ENCODE measurements at places on chromosomes 13 and 19. TPM values are rescaled to one million over a fixed set of nuclear protein-coding genes. Genes with fewer than 3 reads are reported as not detected.

Gene FSD1
- 1.1 TPM for polyA plus RNA-seq

Gene FGF9
- 8.5 TPM for polyA plus RNA-seq

Gene AMER2
- polyA plus RNA-seq, result not detected

Gene KIR3DL2
- polyA plus RNA-seq, result not detected

Gene SLC10A2
- polyA plus RNA-seq, result 4.5 TPM

Gene WDR87
- polyA plus RNA-seq, result not detected

- DNase-seq, result no peak
Measured at GRCh38 chr19:3531716-3532115, 7.3 kb upstream of the TEKTIP1 start.

DNA sequence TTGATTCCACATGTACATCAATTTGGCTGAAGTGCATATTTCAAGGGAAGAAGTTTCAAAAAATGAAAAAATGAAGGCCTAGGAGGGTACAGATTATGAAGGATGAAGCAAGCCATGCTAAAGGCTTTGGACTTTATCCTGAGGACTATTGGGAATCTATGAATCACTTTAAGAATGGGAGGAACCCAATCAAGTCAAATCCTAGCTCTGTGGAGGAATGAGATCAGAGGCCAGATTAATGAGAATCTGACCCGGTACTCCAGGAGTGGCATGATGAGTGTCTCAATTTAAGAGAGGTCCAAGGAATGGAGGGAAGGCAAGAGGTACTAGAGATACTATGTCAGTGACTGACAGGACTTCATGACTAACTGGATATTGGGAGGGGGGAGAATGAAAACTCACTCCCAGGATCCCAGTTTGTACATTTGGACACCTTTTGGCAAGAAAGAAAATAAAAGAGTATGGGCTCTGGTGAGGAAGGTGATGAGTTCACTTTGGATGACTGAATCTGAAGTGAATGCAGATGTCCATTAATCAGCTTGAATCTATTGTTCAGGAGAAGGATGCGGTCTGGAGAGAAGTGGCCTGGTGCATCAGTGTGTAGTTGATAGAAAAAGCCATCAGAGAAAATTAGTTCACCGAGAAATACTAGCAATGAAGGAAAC lies 349.0 kb downstream of the EFNB2 start:
- DNase-seq, result no peak

DNA sequence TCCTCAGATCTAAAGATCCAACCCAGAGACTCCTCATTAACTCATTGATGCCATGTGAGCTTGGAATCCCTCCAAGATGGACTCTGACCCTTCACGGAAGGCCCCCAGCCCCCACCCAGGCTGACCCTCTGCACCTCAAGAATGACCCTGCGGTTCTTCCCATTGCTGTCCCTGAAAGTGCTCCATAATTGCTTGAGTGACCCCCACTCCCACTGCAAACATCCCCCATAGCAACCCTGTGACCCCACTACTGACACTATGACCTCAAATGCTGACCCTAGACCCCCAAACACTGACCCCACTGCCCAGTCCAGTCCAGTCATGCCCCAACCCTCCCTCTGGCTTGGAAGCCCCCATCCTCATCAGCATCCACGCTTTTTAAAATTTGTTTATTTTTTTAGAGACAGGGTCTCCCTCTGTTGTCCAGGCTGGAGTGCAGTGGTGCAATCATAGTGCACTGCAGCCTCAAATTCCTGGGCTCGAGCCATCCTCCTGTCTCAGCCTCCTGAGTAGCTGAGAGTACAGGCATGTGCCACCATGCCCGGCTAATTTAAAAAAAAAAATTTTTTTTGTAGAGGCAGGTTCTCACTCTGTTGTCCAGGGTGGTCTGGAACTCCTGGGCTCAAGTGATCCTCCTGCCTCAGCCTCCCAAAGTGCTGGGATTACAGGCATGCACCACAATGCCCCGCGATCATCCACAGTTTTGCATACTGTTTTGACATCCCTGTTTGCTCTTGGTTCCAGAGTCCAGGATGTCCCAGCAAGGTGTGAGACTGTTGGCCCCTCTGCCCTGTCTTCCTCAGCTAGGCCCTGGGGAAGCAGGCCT lies 855 bp downstream of the LYL1 start:
- no peak for DNase-seq

GRCh38 chr13:45472171-45472705 lies 7.5 kb downstream of the COG3 start:
- DNase-seq, result no peak

DNA sequence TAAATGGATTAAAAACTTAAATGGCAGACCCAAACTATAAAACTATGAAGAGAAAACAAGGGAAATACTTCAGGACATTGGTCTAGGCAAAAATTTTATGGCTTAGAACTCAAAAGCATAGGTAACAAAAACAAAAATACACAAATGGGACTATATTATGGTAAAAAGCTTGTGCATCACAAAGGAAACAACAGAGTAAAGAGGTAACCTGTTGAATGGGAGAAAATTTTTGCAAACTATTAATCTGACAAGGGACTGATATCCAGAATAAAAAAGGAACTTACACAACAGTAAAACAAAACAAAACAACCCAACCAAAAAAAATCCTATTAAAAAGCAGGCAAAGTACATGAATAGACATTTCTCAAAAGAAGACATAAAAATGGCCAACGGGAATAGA lies 9.3 kb upstream of the ZNF546 start:
- DNase-seq, result no peak

DNA sequence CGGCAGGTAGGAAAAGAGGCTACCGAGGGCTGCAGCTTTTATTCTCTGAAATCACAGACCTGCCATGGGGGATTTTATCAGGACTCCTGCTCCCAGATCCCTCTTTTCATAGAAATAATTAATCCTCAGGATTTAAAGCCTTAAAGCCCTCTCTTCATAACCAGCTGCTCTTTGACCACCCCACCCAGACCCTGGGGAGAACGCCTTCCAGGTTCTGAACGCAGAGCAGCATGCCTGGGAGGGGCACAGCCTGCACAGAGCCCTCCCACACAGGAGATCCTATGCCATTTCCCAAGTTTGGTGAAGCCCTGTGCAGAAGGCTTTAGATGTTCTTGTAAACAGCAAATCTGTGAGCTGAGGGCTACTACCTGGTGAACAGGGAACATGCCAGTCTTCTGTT lies 91.1 kb downstream of the STOML3 start:
- DNase-seq, result no peak

DNA sequence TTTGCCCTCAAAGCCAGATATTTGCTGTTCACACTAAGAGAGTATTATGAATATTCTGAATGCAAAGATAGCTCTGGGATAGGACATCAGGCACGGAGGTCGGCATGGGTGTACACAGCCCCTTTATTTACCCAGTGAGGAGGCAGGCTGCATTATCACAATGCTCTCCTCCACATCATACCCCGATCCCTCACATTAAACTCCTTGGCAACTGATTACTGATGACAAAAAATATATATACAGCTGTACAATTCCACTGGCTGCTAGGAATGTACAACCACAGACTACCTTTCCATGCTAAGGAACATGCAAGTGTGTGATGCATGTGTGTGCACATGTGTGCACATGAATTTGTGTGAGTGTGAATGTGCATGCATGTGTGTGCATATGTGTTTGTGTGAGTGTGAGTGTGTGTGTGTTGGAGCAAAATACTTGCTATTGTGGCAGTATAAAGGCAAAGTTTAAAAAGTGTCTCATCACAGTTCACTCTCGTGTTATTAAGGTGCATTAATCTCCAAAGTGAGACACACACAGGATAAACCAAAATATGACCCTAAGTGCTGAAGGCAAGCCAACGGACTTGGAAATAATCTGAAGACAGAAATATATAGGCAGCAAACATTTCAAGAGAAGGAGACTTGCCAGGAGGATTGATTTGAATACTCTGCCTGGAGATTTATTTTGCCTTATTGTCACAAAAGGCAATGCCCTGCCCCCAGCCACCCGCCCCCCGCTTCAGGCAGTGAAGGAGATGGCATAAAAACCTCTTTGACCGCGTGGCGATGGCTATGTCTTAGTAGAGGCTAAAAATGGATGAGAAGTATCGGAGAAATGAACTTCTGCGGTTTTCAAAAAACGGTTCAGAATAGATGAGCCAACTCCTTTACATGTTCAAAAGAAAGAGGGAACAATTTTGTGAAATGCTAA lies 274.8 kb downstream of the TSHZ3 start:
- no peak for DNase-seq

- DNase-seq, result no peak
Measured at GRCh38 chr13:48563626-48564025, 30.7 kb upstream of the RCBTB2 start.

DNA sequence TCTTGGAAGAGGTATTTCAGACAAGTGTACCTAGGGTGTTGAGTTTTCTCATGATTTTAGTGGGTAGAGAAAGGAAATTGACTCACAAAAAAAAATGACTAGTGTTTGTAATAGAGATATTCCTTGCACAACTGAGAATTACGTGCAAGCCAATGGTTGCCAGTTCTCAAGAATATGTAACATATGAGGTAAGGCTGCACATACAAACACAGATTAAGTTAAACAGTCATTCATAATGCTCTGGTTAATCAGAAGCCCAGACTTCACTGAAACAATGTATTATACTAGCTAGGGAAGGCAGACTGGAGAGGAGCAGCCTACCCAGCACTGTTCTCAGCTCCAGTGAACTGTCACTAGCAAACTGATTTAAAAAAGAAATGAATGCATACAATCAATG lies 418.3 kb downstream of the DIAPH3 start:
- DNase-seq, result peak; percentile 72

DNA sequence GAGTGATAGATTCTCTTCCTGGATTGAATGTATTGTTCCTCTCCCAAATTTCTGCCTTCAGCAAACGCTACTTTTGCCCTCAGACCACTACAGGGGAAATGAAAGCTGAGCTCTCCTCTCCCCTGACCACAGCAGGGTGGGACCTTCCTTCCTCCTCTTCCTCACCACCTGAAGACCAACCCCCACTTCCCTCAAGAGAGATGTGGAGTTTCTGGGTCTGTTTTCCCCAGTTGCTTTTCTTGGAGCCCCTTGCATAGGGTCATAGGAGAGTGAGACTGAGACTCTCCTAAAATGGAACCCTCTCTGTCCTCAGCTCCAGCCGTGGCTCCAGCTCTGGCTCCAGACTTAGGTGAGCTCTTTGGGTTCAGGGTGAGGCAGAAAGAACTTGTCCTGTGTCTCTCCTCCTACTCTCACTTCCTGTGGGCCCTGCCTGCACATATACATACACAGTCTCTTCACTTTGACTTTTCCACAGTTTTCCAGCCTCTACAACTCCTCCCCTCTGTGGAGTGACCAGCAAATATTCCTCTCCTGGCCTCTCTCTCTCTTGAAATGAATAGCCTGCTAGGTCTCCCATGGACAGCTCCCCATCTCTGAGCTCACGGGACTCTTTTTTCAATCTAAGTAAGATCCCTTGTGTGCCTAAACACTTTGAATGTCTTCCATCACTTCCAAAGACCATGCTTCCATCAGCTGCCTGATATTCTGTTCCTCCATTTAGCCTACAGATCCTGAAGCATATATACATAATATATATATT lies 19.2 kb upstream of the ZNF175 start:
- DNase-seq, result no peak

- peak; percentile 31 for DNase-seq
Measured at GRCh38 chr13:91816263-91816807, 417.9 kb downstream of the GPC5 start.

- DNase-seq, result no peak
Measured at GRCh38 chr19:47623921-47624391, 15.0 kb downstream of the BICRA start.

All from kidney (tissue), 22 donors.